ENCODE measurements at places on chromosomes 4 and X.
A peak's percentile ranks its signal among the peaks of the same experiment; 100 is the strongest.

- DNase-seq = no peak
These were observed 52.3 kb upstream of the PDK3 start for GRCh38 chrX:24412637-24413363.

- DNase-seq = no peak
These were observed 39.6 kb downstream of the SCD5 start for GRCh38 chr4:82758701-82759685.

- DNase-seq = no peak
These were observed 535.1 kb downstream of the FAT4 start for GRCh38 chr4:125849869-125850268.

DNA sequence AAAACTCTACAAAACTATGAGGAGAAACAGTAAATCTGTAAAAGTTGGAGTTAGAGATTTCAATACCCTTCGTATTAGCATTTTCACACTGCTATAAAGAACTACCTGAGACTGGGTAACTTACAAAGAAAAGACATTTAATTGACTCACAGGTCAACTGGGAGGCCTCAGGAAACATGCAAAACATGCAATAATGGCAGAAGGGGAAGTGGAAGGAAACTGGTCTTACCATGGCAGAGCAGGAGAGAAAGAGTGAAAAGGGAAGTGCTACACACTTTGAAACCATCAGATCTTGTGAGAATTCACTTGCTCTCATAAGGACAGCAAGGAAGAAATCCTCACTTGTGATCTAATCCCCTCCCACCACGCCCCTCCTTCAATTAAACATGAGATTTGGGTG, 949.9 kb downstream of the TECRL start:
- DNase-seq = no peak

DNA sequence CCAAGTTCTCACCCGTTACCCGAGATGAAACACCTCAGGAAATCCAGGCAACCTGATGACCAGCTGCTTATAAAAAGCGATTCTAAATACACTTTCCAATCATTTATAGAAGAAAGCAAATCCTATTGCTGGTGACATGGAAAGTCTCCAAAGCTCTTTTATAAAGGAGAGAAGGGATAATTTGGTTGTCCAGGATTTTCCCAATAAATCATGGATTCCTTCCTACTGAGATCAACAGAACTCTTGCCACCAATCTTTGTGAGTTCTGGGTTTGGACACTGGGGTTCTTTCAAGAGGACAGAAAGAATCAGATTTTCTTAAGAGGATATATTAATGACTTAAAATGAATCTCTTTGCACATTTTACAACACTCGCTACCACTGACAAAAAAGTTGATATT, 24.7 kb upstream of the SOD3 start:
- DNase-seq = no peak

DNA sequence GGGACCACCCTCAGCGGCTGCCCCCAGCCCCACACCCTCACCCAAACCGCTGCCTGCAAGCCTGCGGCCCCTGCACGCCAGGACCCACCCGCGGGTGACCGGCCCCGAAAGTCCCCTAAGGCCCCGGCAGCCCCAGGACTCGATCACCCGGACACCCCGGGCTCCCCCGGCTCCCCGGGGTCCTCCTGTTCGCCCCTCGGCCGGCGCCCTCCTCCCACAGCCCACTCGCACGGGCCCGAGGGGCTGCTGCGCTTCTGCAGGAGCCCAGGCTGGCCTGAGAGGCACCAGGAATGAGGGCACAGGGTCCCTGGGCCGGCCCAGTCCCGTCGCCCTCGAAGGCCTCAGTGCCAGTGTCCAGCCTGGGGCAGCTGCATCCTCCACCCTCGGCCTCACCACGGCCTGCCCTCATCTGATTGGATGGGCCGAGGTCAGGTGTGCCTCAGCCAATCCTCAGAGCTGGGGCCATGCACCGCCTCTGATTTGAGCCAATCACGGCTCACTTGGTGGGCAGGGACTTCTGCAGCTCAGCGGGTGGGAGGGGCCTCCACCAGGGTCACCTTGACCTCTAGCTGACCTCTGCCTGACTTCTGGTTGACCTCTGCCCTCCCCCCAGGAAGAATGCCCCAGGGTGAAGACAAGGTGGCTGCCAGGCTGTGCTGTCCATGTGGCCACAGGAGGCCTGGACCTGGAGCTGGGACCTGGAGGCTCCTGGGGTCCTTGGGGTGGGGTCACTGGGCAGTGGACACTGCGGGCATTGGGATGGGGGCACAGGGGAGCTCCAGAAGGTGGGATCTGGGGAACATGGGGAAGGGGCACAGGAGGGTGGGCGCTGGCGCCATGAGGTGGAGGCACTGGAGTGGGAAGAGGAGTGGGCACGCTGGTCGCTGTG, 97.6 kb upstream of the NKX1-1 start:
- DNase-seq = no peak

- no peak for DNase-seq
These were observed 1492.2 kb upstream of the TENM3 start for GRCh38 chr4:180751009-180751408.

- no peak for DNase-seq
These were observed 10.7 kb downstream of the MGST2 start for GRCh38 chr4:139676365-139676764.

DNA sequence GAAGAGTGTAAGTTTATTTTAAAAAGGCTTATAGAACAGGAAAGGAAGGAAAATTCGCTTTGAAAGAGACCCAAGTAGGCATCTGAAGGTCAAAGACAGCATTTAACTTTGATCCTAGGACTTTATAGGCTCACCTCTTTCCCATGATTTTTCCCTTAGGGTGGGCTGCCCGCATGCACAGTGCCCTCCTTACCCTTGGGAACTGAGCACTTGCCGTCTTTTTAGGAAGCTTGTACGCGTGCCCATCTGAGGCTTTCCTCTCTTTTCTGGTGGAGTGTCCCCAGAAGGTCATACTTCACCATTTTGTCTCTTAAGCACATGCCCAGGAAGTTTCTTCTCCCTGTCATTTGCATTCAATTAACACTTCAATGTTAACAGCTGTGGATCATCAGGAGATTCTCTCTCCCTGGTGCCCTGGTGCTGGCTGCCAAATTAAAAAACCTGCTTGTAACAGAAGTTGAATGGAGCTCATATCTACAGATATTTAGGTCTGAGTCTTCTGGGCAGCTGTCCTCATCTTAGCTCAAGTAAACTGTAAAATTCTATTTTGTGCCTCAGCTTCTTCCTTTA, 38.4 kb upstream of the IL9R start:
- no peak for DNase-seq

DNA sequence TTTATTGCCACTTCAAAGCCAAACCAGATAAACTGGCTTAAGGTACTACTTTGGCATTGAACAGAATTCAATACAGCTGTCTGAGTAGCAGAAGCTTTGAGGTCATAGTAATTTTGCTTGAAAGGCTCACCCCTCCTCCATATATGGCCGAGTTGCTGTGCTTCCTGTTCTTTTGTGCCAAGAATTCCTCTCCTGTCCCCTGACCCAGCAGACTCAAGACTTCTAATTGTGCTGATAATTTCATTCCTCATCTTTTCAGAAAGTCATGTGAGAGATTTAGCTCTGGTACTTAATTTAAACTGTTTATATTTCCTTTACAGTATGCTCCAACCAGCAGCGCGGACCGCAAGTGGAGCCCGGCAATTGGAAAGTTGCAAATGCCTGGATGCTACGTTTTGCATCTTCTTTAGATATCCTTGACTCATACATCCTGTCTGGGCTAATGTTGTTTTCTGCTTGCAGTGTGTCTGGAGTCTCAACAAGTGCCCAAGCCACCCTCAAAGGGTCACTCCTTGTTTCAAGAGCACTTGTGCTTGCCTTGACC, 373.4 kb downstream of the PDGFC start:
- DNase-seq = no peak

DNA sequence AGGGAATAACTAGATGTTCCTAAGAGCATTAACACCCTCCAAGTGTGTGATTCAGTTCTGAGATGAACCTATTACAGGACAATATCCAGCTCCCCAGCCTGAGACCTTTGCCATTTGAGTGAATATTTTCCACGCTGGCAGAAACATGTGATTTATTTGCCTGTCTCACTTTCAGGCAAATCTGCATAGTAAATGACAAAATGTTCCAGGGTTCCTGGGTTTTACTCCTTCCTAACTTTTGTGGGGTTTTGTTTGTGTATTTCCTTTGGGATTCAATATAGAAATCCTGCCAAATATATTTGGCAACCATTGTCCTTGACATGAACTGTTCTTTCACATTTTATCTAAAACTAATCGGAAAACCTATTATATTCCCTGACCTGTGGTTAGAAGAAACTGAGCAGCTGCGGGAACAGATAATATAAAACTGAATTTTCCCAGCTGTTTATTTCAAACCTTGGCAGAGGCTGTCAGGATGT, 12.5 kb downstream of the F8 start:
- no peak for DNase-seq

GRCh38 chr4:147794787-147795413, 63.0 kb downstream of the ARHGAP10 start:
- DNase-seq = no peak

DNA sequence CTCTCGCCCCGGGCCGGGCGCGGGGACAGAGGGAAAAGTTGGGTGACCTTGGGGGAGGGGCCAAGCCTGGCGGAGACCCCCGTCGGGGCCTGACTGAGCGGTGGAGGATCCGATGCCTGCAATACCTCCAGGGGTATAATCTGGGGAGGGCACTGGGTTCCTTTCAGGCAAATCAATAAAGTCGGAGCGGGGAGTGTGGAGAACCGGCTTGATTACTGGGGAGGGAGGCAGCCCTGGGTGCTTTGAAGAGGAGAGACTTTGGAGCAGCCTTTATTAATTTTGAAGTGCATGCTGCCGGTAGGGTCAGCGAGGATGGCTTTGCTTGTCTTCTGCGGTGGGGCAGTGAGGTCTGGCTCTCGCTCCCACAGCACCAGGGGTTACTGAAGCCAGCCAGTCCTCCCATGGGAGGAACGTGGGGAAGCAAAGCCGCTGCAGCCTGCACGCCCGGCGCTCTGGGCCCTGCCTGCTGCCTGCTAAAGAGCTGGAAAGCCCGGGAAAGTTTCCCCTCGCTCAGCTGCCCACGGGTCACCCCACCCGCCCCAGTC, 403 bp upstream of the LGI2 start:
- DNase-seq = no peak

- DNase-seq = no peak
These were observed 36.0 kb upstream of the SPON2 start for GRCh38 chr4:1208266-1208961.

DNA sequence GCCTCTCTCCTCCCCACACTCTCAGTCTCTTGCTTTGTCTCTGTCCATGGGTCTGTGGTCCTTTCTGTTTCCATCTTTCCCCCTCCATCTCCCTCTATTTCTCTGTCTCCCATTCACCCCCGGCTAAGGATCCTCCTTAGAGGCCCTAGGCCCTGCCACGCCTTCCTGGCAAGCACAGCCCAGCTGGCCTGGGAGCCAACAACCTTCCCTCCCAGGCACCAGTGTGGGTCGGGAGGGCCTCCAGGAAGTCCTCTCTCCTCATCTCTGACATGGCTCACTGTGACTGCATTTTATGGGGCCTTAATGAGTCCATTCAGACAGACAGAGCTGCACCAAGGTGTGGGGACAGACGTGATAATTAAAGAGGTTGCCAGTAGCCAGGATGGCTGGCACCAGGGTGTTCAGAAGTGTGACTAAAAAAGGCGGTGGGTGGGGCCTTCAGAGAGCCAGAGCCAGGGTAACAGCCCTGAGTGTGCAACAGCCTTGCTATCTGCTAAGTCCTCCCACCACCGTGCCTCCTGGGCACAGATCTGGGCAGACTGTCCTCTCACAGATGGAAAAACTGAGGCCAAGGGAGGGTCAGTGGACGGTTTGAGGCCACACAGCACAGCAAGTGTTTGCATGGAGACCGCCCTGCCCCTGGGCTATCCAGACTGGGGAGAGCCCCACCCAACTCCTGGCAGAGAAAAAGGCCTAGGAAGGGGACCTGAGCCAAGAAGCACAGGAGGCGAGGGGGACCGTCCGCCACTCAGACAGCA, 31.5 kb downstream of the BLOC1S4 start:
- no peak for DNase-seq

DNA sequence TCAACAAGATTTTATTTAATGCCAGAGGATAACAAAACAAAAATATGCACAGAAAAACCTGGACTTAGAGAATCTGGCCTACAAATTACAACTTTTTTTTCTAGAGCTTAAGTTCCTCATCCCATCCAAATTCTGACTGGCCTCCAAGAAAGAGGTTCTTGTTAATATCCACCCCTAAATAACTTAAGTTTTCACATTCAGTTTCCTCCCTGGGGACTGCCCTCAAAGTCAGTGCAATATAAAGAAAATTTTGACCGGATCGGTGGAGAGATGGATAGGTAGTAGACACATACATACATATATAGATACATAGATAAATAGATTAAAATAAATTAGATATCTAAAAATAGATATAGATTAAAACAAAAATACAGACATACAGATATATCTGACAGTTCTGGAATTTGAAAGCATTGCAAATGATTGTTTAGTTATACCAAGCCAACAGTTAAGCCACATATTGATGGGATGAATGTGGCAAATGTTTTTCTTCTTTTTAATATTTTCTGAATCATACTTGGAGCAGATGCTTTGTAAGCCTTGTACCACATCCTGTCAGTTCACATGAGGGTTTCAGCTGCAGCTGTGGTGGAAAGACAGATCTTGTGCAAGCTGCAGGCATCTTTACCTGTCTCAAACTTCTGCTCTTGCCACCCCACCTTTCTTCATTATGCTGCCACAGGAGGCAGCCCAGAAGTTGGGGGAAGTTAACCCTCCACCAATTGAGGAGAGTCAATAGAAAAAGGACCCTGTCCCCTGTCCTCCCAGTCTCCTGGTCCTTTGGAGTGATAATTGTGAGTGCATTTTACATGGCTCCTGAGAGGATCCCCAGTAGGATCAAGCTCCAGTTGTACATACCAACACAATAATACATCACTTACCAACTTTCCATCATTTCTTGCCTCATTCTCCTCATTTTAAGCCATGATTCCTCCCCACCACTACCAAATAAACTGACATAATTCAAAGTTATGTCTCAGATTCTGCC, 58.5 kb upstream of the PRDM8 start:
- DNase-seq = peak; percentile 30

DNA sequence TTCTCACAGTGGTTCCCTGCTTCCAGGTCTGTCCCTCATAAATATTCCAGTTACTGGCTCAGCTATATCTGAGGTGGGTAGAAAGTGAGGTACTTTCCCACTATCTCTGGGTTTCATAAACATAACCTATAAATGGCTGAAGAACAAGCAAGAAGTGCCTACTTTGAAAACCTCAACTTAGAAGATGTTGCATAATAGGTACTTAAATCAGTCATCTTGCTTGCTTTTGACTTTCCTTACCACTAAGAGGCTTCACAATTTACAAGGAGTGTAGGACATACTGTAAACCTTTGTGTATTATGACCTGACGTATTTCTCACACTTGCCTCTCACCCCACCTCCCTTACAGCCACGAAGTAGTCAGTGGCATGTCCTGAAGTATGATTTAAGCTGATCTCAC, 145.9 kb downstream of the PCDH19 start:
- DNase-seq = no peak

DNA sequence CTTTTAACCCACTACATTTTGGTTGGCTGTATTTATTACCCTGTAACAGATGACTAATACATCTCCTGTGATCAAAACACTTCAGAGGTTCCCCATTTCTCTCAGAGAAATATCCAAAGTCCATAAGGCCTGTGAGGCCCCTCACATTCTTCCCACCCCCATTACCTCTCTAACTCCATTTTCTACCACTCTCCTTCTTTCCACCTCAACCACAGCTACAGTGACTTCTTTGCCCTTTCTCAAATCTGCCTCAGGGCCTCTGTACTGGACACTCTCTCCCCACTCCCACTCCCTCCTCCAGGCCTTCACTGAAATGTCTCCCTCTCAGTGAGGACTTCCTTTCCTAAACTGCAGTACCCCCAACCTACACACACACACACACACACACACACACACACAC, 8.4 kb upstream of the TMEM144 start:
- no peak for DNase-seq
